ENCODE measurements at places on chromosomes 6 and 20. TPM values are rescaled to one million over a fixed set of nuclear protein-coding genes. Genes with fewer than 3 reads are reported as not detected.

The WFDC10B gene
- not detected for total RNA-seq

The OR2B6 gene
- not detected for total RNA-seq

The GGTLC1 gene
- not detected for total RNA-seq

The BMP2 gene
- 0.29 TPM for total RNA-seq

The ATP6V1G2 gene
- 0.98 TPM for total RNA-seq

The DZANK1 gene
- 2.5 TPM for total RNA-seq

The CYP21A2 gene
- total RNA-seq = not detected

The NRN1 gene
- total RNA-seq = 0.59 TPM

The HLA-G gene
- total RNA-seq = not detected

The MAP3K4 gene
- 12.8 TPM for total RNA-seq

The SCUBE3 gene
- total RNA-seq = 0.05 TPM

The RAE1 gene
- 57.1 TPM for total RNA-seq

The SMOC2 gene
- not detected for total RNA-seq
